Cortex of kidney (tissue), 1 donor: ENCODE measurements at places on chromosomes 1 and 21.

DNA sequence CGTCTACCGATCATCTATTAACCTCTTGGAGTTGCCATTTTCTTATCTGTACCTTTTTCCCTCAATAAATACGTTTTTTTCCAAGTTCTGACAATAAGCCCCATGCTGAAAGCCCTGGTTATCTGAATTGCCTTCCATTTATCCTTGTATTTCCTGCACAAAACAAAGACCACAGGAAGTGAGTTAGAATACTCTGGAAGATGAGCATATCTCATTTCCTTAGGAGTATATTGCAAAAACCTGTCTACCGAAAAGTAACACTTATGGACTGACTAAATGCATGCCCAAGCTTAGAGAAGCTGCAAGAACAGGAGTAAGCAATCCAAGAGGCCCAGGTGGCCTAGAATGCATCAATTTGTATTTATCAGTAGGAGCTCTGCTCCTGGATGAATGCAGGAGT lies 39.9 kb downstream of the DIRAS3 start:
- no peak for DNase-seq

DNA sequence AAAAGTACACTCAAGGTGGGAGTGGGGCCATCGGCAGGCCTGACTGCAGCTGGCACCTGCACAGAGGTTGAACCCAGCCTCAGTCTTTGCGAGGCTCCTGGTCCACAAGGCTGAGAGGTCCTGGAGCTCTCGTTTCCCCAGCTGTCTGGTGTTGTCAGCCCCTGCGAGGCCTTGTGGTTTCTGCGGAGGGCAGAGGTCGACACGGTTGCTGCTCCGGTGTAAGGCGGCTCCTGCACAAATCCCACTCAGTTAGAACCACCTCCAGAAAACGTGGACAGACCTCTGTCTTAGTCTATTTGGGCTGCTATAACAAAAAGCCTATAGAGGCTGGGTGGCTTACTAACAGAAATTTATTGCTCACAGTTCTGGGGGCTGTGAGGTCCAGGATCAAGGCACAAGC lies 5.8 kb downstream of the KIAA1614 start:
- no peak for DNase-seq

DNA sequence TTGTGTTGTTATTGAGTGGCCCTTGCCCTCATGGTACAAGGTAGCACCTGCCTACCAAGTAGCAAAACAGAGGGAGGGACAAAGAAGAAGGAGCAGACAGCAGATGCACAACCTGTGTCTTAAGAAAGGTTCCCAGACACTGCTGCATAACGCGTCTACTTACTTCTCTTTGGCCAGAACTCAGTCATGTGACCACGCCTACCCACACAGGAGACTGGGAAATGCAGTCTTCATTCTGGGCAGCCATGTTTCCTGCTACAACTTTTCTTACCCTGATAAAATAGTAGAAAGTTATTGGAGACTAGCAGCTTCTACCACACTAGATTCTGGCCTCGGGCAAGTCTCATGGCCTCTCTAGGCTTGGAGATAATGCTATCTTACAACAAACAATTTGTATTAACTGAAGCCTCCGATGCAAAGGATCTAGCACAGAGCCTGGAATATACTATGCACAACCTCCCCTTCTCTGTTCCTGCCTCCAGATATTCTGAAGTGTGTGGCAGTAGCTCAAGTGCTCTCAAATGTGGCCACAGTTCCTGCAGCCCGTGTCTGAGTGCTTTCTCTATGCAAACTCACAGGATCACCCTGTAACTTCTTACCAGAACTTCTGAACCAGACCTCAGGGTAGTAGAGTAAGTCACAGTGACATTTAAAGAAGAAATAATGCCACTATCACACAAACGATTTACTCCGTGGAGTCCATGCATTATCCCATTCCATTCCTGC lies 34.1 kb upstream of the BTG2 start:
- no peak for DNase-seq

DNA sequence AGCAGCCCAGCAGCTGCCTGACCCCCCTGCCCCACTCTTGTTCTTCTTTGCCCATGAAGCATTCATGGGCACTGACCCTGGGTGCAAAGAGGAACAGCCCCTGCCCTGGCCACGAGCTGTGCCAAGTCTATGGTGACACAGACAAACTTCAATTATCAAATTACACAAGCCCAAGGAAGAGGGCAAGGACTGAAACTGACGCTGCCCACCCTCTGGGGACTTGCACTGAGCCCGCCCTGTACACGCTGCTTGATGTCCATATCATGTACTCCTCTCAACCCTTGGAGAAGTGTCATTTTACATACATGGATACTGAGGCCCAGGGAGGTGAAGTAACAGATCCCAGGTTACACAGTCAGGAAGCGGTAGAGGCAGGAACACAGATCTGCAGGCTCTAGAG lies 32.1 kb downstream of the NKAIN1 start:
- DNase-seq = no peak

DNA sequence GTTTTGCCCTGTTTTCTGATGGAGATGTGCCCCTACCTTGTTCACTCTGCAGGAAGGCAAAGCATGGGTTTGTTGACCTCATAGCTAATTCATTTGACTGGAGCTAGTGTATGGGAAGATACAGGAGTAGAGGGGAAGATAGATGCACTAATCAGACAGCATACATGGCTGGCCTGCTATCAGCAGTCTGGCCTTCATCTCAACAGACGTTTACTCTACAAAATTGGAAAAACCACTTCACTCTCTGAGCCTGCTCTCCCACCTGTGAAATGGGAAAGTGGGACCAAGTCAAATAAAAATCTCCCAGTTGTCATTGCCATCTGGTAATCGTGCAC lies 235.2 kb upstream of the RAB4A start:
- no peak for DNase-seq

DNA sequence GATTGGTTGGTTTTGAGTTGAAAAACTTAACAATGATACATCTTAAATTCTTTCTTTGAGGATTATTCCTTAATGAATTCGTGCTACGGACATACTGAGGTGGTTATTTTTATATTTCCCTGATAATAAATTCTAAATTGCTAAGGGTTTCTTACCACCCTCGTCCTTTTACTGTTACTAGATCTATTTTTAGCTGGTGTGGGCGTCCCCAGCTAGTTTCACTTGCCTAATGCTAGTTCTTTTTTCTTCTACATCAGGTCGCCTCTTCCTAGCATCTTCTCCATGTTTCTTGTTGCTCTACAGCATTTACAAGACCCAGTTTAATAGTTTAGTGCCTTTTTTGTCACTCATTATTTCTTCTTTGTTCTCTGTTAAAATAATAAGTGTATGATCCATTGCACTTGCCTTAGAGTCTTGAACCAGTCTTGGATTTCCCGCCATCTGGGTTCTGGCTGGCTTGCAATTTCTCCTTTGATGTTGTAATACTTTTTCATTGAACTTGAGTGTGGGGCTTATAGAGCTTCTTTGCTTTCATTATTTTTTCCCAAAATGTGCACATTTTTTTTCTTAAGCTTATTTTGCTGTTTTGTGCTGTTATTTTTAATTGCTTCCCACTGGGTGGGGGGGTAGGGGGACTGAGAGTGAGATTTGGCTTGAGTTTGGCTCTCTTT lies 677 bp upstream of the HSD11B1 start:
- DNase-seq = no peak

GRCh38 chr1:55015731-55016620 lies 17.2 kb downstream of the BSND start:
- DNase-seq = no peak

- no peak for DNase-seq
Measured at GRCh38 chr21:34653522-34653921, 15.3 kb upstream of the CLIC6 start.

DNA sequence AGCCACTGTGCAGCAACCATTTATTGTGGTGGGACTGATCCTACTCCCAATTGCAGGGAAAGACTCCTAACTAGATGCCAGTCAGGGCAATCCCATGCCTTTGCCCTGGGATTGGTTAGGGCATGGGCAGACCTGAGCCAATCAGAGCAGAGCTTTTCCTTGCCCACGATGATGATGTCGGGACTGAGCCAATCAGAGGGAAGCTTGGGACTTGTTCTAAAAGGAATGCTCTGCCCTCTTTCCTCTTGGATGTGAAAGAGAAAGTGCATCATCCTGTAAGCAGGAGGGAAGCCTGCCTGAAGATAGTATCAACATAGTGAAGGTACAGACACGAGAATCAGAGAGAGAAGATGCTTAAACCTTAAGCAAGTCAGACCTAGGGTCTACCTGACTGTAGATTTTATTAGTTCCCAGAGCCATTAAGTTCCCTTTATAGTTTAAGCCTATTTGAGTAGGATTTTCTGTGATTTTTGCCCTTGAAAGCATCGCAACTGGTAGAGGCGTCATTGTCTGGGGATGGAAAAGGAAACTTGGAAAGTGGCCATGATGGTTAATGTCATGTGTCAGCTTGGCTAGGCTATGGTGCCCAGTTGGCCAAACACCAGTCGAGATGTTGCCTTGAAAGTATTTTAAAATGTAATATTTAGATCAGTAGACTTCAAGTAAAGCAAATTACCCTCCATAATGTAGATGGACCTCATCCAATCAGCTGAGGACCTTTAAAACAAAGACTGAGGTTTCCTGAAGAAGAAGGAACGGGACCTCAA lies 19.9 kb downstream of the IRF2BP2 start:
- no peak for DNase-seq

GRCh38 chr1:46444466-46444865 lies 45.2 kb upstream of the DMBX1 start:
- DNase-seq = no peak

DNA sequence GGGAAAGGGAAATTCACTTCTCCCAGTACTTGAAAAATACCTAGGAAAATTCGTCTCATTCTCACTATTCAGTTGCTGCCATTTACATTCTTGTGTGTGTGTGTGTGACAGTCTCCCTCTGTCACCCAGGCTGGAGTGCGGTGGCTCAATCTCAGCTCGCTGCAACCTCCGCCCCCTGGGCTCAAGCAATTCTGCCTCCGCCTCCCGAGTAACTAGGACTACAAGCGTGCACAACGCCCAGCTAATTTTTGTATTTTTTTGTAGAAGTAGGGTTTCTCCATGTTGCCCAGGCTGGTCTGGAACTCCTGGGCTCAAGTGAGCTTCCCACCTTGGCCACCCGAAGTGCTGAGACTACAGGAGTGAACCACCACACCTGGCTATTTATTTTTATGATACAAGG lies 1.2 kb downstream of the SNAPIN start:
- DNase-seq = no peak

DNA sequence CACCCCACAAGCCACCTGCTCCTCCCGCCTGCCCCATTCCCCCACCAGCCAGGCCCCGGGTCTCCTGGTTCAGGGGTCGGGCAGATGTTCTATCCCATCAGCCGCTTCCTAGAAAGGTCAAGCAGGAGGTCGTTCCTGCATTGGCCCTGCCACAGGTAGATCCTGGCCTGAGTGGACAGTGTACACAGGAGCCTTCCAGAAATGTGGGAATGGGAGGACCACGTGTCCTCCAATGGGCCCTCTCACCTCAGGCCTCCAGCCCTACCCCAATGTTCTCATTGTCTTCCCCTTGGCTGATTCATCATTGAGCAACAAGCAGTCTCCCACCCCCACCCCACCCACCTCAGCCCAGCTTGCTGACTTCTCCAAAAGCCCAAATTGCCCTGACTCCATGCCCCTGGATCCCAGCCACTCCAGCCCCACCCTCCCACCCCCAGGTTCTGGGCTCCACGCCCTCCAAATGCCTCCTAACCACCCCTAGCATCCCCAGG lies 2.1 kb downstream of the S100A16 start:
- DNase-seq = no peak

GRCh38 chr1:223649222-223649621 lies 16.3 kb downstream of the CAPN8 start:
- DNase-seq = no peak

DNA sequence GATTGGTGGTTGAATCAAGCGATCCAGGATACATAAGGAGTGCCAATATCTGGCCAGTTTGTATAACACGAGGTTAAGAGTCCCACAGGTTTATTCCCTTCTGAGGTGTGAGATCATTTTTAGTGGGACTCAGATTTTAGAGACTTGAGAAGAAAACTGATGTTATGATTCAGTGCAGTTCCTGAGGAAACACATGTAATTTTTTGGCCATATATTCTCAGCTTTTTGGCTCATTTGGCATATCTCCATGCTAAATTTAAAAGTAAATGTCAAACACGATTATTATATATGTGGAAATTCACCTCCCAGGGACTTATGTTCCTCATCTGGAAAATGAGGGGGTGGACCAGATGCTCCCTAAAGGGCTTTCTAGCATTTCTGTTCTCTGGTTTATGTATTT lies 39.2 kb upstream of the SERBP1 start:
- no peak for DNase-seq

DNA sequence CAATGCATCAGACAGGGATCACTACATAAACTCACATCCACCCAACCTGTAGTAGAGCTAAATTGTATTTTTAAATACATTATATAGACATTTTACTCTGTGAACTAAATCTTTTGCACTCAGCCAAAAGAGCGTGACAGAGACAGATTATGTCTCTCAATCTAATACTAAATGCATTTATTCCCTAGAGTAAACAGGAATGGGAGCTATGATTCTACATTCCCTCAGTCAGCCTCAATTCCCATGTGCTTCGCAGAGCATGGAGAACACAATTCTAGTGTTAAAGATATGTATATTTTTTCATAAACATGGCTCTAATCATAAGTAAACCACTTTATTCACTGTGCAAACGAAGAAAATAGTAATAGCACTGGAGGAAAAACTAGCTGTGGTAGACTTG lies 16.5 kb downstream of the PIGK start:
- no peak for DNase-seq

- no peak for DNase-seq
Measured at GRCh38 chr1:72606216-72606810, 324.0 kb upstream of the NEGR1 start.

DNA sequence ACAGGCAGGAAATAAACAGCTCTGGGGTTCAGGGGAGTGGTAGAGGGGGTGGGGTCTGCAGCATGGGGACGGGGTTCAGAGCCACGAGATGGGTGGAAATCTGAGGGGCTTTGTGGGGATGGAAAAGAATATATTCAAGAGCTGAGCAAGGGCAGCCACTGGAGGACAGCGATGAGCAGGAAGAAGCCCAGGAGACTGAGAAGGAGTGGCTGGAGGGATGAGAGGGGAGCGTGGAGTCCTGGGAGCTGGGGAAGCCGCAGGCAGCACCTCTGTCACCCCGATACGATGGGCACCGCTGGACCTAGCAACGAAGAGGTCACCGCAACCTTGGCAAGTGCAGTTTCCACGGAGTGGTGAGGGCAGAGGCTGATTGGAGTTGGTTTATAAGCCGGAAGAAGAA lies 10.0 kb upstream of the KCNAB2 start:
- DNase-seq = no peak

DNA sequence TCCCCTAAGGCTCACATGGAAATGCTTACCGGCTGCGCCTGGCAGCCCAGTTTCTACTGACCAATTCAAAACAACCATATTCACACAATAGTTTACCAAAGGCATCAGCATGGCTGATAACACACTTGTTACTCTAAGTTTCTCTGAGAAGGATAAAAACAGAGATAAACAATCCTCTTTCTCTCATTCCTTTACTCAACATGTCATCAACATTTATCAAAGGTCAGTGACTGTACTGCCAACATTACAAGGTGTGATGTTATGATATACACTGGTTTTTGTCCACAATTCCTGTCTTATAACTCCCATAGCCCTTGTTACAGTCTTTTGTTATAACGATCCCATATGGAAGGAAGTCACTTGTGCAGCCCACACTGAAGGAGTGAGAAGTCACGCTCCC lies 33.6 kb downstream of the COA6 start:
- DNase-seq = no peak
